ENCODE measurements at places on chromosomes 7 and 10. TPM values are rescaled to one million over a fixed set of nuclear protein-coding genes. Genes with fewer than 3 reads are reported as not detected.

Gene UCN3
- total RNA-seq, result not detected

Gene AKR1C8
- not detected for total RNA-seq

Gene ZNF37A
- total RNA-seq, result 21.1 TPM

Gene UTF1
- 0.61 TPM for total RNA-seq

Gene COG5
- 29.5 TPM for total RNA-seq

GRCh38 chr10:122327237-122328206 is 47.0 kb upstream of the PLEKHA1 start:
- DNase-seq, result no peak

DNA sequence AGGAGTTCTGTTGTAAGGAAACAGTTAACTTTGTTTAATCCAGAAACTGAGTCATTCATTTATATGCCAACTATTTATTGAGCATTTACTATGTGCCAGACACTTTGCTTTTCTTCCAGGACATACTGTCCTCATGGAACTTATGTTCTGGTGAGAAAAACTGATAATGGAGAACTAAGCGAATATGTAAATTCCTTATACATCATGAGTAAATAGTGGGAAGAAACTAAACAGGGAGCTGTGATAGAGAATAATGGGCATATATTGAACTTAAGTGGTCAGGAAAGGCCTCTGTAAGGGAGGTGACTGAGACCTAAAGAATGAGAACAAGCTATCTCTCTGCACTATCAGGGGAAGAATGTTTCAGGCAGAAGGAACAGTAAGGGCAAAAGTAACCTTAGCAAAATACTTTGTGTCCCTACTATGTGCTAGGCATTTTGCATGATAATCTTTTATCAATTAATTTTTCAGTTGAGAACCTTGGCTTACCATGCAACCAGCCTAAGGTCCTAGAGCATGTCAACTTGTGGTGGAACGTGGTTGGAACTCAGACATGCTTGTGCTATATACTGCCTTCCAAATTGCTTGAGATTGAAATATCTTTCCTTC is 45.4 kb downstream of the ST7 start:
- no peak for DNase-seq

- DNase-seq, result no peak
These were observed 67.0 kb downstream of the GSAP start for GRCh38 chr7:77349141-77349540.

DNA sequence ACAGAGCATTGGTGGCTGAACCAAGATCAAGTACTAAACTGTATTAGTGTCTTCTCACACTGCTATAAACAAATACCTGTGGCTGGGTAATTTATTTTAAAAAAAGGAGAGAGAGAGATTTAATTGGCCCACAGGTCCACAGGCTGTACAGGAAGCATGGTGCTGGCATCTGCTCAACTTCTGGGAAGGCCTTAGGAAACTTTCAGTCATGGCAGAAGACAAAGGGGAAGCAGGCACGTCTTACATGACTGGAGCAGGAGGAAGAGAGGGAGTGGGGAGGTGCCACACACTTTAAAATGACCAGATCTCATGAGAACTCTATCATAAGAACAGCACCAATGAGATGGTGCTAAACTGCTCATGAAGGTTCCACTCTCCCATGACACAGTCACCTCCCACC is 95.2 kb upstream of the JCAD start:
- DNase-seq, result no peak

DNA sequence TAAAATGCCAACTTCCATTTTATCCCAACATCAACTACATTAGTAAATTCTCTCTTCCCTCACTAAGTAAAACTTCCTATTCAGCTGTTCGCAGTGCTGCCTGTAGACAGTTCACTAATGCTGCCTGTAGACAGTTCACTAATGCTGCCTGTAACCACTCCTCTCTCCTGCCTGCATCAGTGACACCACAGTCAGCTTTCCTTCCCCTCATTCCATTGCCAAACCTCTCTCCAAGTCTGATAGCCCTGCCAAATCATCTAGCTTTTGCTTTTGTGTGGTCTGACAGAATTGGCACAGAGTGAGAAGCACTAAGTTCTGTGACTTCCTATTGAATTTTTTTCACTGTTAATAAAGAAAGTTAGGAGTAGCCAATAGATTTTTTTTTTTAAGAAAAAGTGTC is 43.0 kb upstream of the MACC1 start:
- DNase-seq, result no peak

DNA sequence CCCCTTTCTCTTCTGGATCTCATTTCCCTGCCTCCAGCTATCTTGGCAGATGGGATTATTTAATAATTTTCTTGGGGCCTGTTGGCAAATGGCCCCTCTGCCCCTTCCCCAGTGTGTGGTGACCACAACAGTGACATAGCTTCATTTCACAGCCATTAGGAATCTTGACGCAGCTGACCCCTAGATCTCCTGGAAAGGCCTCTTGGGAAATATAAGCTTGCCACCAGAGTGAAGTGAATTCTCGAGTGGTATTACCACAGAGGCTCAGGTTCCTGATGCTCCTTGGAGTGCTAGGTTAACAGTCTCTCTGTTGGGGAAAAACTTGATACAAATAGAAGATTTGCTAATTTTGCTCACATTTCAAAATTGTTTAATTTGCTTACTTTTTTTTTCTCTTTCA is 57.8 kb downstream of the AUTS2 start:
- DNase-seq, result no peak

- no peak for DNase-seq
These were observed 119.6 kb upstream of the CTTNBP2 start for GRCh38 chr7:117992635-117993376.

GRCh38 chr10:84138478-84139125 is 707 bp upstream of the GHITM start:
- no peak for DNase-seq

DNA sequence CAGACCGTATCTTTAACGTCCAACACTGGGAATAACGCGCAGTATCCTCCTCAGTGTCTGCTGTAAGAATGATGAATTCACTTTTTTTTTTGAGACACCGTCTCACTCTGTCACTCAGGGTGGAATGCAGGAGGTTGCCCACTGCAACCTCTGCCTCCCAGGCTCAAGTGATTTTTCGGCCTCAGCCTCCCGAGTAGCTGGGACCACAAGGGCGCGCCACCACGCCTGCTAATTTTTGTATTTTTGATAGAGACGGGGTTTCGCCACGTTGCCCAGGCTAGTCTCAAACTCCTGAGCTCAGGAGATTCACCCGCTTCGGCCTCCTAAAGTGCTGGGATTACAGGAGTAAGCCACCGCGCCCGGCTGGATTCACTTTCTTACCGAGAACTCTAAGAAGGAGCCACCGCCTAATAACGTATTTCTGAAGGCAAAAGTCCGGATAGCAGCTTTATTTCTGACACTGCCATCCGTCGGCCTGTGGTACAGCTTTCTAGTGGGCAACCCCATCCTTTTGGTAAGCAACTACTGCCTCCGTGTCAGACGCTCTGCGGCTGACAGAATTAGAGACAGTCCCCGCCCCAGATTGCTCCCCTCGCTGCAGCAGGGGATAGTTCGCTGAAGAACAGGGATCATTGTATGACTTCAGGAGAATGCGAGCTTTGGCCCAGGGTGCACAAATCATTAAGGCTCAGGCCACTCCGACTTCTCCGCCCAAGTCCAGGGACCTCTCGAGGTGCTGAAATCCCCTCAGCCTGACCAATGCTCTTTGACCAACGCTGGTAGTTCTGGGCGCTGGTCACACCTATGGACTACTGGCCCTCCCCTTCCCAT is 662 bp downstream of the POLR3A start:
- DNase-seq, result peak; percentile 20
